Naive thymus-derived CD8-positive, alpha-beta T cell (primary cell): ENCODE measurements at places on chromosomes 6 and 20. TPM values are rescaled to one million over a fixed set of nuclear protein-coding genes. Genes with fewer than 3 reads are reported as not detected.

Gene MYB
- 4.8 TPM for polyA plus RNA-seq

Gene ANKRD66
- not detected for polyA plus RNA-seq

Gene JAG1
- polyA plus RNA-seq = 0.06 TPM

Gene FOXQ1
- not detected for polyA plus RNA-seq

Gene C6orf15
- polyA plus RNA-seq = not detected

DNA sequence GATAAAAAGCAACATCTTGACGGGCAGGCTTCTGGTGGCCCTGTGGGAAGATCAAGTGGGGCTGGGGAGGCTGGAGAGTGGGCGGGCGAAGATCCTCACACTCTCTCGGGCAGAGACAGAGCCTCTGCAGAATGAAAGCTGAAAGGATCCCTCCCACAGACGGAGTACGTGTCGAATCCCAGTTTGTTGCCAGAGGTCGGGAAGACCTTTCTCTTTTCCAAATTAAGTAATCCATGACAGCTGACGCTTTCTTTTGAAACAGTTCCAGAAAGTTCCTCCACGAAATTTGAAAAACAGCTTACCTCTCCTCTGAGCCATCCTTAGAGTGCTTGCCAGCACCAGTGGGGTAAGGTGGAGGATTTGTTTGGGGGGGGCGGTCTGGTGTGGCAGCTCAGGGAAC is 155.6 kb upstream of the SMLR1 start:
- no peak overlapping the region for H3K4me3 ChIP-seq
- no peaks in the 10 kb centered on the region for H3K4me1 ChIP-seq
- H3K27ac ChIP-seq = no peak overlapping the region
- H3K36me3 ChIP-seq = peaks cover 3% of the 10 kb centered on the region
- no peaks in the 10 kb centered on the region for H3K27me3 ChIP-seq
- no peak for DNase-seq

GRCh38 chr6:3291987-3292386 is 33.2 kb downstream of the PSMG4 start:
- no peaks in the 10 kb centered on the region for H3K36me3 ChIP-seq
- H3K27ac ChIP-seq = no peak overlapping the region
- no peak overlapping the region for H3K4me3 ChIP-seq

DNA sequence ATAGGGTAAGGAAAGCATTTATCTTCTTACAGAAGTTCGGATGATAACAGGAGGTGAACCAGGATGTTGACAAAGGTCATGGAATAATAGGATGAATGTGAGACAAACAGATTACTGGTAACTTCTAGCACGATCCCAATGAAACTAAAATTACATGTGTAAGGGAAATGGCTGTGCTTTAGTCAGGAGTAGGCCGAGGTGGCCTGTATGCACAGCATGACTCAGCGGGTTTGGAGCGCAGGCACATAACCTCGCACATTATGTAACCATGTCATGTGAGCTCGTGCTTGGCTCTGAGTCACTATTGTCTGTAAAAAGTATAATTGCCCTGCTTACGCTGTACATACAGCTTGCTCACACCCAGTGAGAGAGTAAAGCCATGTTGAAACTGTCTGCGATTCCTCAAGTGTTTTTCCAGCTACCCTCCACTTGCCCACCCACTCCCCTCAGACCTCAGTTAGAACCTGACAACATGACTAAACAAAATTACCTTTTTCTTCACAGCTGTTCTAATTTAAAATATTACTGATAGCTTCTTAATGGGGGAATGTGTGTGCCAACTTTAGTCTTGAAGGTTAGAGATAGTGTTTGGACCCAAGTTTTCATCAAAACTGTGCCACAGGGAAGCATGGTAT is 8.2 kb downstream of the CYB5R4 start:
- peaks cover 16% of the 10 kb centered on the region for H3K4me1 ChIP-seq
- H3K27me3 ChIP-seq = no peaks in the 10 kb centered on the region
- H3K36me3 ChIP-seq = peaks cover 34% of the 10 kb centered on the region
- no peak overlapping the region for H3K27ac ChIP-seq
- DNase-seq = peak; percentile 10

DNA sequence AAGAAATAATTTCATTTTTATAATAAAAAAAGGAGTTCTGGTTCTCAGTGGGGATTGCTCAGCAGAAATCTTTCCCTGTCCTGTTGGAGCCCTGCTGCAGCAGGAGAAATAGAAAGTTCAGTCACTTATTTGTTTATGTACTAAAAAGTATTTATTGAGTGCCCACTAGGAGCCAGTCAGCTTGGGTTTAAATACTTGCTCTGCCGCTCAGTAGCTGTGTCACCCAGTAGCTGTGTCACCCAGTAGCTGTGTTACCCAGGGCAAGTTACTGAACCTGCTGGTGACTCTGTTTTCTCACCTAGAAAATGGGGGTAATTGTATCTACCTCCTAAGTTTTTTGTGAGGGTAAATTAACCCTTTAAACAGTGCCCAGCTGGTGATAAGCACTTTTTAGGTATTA is 32.9 kb downstream of the FOXF2 start:
- H3K4me3 ChIP-seq = no peak overlapping the region
- H3K36me3 ChIP-seq = peaks cover 9% of the 10 kb centered on the region
- no peaks in the 10 kb centered on the region for H3K4me1 ChIP-seq

DNA sequence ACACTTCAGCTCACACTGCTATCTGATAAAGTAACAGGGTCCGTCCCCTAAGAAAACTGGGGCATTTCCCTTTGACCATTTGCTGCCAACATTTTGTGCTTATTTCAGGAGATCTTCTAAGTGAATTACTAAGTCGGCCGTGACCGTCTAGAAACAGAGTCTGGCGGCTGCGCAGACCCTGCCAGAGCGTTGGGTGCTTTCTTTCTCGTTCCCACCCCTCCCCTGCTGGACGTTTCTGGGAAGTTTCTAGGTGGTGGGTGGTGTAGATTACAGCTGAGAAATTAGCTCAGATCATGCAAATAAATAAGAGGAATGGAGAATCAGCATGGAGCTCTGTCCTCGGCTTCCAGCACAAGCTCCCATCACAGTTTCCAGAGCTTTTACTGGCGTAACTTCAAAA is 128.1 kb downstream of the MYLK4 start:
- H3K4me3 ChIP-seq = no peak overlapping the region
- no peak for DNase-seq
- no peaks in the 10 kb centered on the region for H3K36me3 ChIP-seq
- no peaks in the 10 kb centered on the region for H3K4me1 ChIP-seq

GRCh38 chr6:78580923-78581322 is 286.4 kb upstream of the IRAK1BP1 start:
- no peaks in the 10 kb centered on the region for H3K36me3 ChIP-seq
- DNase-seq = no peak
- no peaks in the 10 kb centered on the region for H3K27me3 ChIP-seq
- H3K27ac ChIP-seq = no peak overlapping the region
- H3K4me3 ChIP-seq = no peak overlapping the region

DNA sequence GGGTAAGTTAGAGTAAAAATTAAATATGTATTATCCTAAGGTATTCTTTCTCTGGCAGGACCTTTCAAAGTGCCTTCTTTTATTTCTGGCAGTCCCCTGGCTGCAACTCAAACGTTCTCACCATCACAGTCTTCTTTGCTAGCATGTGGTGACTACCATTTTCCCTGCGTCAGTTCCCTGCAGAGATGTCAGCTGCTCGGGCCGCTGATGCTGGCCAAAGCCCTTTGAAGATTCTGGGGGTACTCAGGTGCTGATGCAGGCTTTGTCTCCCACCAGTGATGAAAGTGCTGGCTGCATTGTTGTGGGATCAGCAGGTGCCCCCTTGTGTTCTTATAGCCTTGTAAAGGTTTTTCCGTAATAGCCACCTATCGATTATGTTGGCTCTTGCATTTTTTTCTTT is 140.1 kb downstream of the BTBD3 start:
- DNase-seq = no peak
- H3K4me1 ChIP-seq = peaks cover 5% of the 10 kb centered on the region
- H3K27ac ChIP-seq = no peak overlapping the region
- H3K4me3 ChIP-seq = no peak overlapping the region
- H3K27me3 ChIP-seq = no peaks in the 10 kb centered on the region
